ENCODE measurements at places on chromosomes 11 and 22. TPM values are rescaled to one million over a fixed set of nuclear protein-coding genes. Genes with fewer than 3 reads are reported as not detected.
A peak's percentile ranks its signal among the peaks of the same experiment; 100 is the strongest.

CNTF gene
- polyA plus RNA-seq, result 0.96 TPM

FAM76B gene
- polyA plus RNA-seq, result 17.4 TPM

SLC22A6 gene
- polyA plus RNA-seq, result not detected

TUB gene
- 0.40 TPM for polyA plus RNA-seq

GRM5 gene
- not detected for polyA plus RNA-seq

RAG1 gene
- polyA plus RNA-seq, result 1.2 TPM

NNMT gene
- 0.58 TPM for polyA plus RNA-seq

ARAP1 gene
- 32.8 TPM for polyA plus RNA-seq

APOL6 gene
- 2.6 TPM for polyA plus RNA-seq

SCO2 gene
- polyA plus RNA-seq, result 4.3 TPM

GALR3 gene
- polyA plus RNA-seq, result not detected

DRD2 gene
- polyA plus RNA-seq, result 0.26 TPM

GRCh38 chr22:24088816-24089215 is 77.7 kb downstream of the CABIN1 start:
- DNase-seq, result no peak
- no peak overlapping the region for H3K4me3 ChIP-seq
- H3K36me3 ChIP-seq, result peaks cover 39% of the 10 kb centered on the region
- H3K27me3 ChIP-seq, result no peaks in the 10 kb centered on the region
- no peaks in the 10 kb centered on the region for H3K4me1 ChIP-seq
- H3K27ac ChIP-seq, result no peak overlapping the region

DNA sequence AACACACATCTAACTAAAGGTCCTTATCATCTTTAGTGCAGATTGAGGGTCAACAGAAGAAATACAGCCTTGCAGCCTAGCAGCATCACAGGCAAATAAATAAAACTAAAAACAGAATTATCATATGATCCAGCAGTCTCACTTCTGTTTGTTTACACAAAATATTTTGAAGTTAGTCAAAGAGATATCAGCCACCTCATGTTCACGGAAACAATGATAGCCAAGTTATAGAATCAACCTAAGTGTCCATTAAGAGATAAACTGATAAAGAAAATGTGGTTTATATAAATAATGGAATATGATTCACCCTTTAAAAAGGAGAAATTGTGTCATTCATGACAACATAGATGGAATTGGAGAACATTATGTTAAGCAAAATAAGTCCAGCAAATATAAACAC is 738.1 kb upstream of the CCDC90B start:
- H3K4me3 ChIP-seq, result no peak overlapping the region
- no peaks in the 10 kb centered on the region for H3K27me3 ChIP-seq
- no peak overlapping the region for H3K27ac ChIP-seq
- DNase-seq, result no peak
- H3K36me3 ChIP-seq, result no peaks in the 10 kb centered on the region

DNA sequence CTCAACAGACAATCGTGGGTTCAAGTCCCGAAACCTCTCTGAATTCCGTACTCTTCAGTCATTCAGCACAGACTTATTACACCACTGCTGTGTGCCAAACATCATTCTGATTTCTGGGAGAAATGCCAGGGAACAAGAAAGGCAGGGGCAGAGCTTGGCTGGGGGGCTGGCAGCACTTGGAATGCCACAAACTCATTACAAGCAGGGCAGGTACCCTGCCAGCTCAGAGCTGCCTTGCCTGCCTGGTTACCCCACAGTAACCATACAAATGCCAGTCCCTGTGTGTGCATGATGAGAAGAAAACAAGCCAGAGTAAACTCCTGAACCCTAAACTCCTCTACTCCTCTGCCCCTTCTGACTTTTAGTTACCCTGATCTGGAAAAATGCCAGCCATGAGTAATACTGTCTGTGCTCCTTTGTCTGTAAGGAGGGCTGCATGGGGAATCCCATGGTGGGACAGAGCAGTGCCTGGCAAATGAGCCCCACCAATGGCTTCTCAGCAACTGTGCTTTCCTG is 6.9 kb upstream of the RAD9A start:
- H3K27ac ChIP-seq, result no peak overlapping the region
- no peak overlapping the region for H3K4me3 ChIP-seq
- H3K36me3 ChIP-seq, result no peaks in the 10 kb centered on the region
- no peak for DNase-seq
- no peaks in the 10 kb centered on the region for H3K27me3 ChIP-seq
- H3K4me1 ChIP-seq, result peaks cover 18% of the 10 kb centered on the region

- no peak for DNase-seq
- H3K27ac ChIP-seq, result no peak overlapping the region
- peaks cover 1% of the 10 kb centered on the region for H3K36me3 ChIP-seq
These were observed 383.0 kb upstream of the NARS2 start for GRCh38 chr11:78957476-78958245.

GRCh38 chr11:103528046-103528445 is 418.8 kb downstream of the DYNC2H1 start:
- DNase-seq, result no peak
- no peak overlapping the region for H3K4me3 ChIP-seq
- H3K36me3 ChIP-seq, result no peaks in the 10 kb centered on the region
- H3K27me3 ChIP-seq, result no peaks in the 10 kb centered on the region

- peaks cover 13% of the 10 kb centered on the region for H3K36me3 ChIP-seq
- peak overlapping the region; percentile 80 for H3K27ac ChIP-seq
- no peaks in the 10 kb centered on the region for H3K27me3 ChIP-seq
- no peak for DNase-seq
These were observed 761 bp upstream of the NXF1 start for GRCh38 chr11:62805961-62806441.

GRCh38 chr11:85021058-85021457 is 606.1 kb downstream of the DLG2 start:
- H3K4me1 ChIP-seq, result no peaks in the 10 kb centered on the region
- H3K36me3 ChIP-seq, result no peaks in the 10 kb centered on the region
- no peak overlapping the region for H3K27ac ChIP-seq
- DNase-seq, result no peak

GRCh38 chr11:89540826-89541225 is 49.7 kb upstream of the NOX4 start:
- no peak overlapping the region for H3K27ac ChIP-seq
- DNase-seq, result no peak
- no peaks in the 10 kb centered on the region for H3K27me3 ChIP-seq
- H3K36me3 ChIP-seq, result no peaks in the 10 kb centered on the region

- H3K4me1 ChIP-seq, result peaks cover 10% of the 10 kb centered on the region
- H3K4me3 ChIP-seq, result no peak overlapping the region
- H3K36me3 ChIP-seq, result no peaks in the 10 kb centered on the region
- no peaks in the 10 kb centered on the region for H3K27me3 ChIP-seq
- H3K27ac ChIP-seq, result no peak overlapping the region
These were observed 18.6 kb downstream of the KIF18A start for GRCh38 chr11:28089378-28089777.

GRCh38 chr11:43419460-43419859 is 60.7 kb downstream of the TTC17 start:
- H3K4me3 ChIP-seq, result no peak overlapping the region
- no peaks in the 10 kb centered on the region for H3K36me3 ChIP-seq
- no peaks in the 10 kb centered on the region for H3K4me1 ChIP-seq
- no peak overlapping the region for H3K27ac ChIP-seq

GRCh38 chr11:6608726-6609501 is 3.1 kb downstream of the TAF10 start:
- H3K4me1 ChIP-seq, result peaks cover 45% of the 10 kb centered on the region
- DNase-seq, result no peak
- peaks cover 39% of the 10 kb centered on the region for H3K36me3 ChIP-seq
- no peak overlapping the region for H3K4me3 ChIP-seq

- no peak overlapping the region for H3K27ac ChIP-seq
- no peaks in the 10 kb centered on the region for H3K27me3 ChIP-seq
- DNase-seq, result no peak
- peak overlapping the region; percentile 65 for H3K4me3 ChIP-seq
- H3K36me3 ChIP-seq, result no peaks in the 10 kb centered on the region
These were observed 40.2 kb upstream of the CELSR1 start for GRCh38 chr22:46577368-46578249.

GRCh38 chr11:113296447-113297205 is 17.8 kb upstream of the TTC12 start:
- H3K27me3 ChIP-seq, result no peaks in the 10 kb centered on the region
- DNase-seq, result no peak
- H3K36me3 ChIP-seq, result no peaks in the 10 kb centered on the region

DNA sequence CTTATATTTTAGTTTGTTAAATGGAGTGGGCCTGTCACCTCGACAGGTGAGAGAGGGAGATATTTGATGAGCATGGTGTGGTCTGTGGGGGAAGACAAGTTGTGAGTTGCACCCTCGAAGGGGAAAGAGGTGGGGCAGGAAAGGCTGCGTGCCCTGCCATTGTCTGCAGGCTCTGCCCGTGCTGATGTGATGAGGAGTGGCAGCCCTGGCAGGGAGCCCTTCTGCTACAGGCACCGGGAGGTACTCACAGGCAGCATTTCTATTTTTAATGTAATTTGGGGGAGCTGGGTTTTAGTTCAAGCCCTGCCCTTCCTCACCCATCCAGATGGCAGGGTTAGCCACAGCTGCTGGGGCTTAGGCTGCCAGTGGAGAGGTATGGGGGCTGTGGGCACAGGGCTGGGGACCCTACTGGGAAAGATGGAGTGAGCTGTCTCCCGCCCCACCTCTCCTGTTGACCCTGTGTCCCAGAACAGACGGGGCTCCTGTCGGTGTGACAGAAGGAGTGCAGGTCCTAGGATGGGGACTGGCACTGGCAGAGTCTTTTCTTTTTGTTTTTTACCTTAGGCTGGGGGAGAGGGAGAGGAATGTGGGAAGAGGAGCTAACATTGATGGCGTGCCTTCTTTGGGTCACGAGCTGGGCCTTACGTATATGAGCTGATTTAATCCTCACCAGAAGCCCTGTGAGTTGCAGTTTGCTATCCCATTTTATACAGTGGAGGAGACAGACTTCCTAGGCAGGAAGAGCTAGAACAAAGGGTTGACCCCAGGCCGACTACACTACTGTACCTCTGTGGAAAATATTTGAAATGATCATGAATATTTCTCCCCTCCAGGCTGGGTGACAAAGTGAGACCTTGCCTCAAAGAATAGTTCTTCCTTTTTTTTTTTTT is 51.6 kb downstream of the CEP164 start:
- DNase-seq, result no peak
- H3K4me3 ChIP-seq, result no peak overlapping the region
- peaks cover 21% of the 10 kb centered on the region for H3K4me1 ChIP-seq
- peaks cover 36% of the 10 kb centered on the region for H3K36me3 ChIP-seq
- H3K27ac ChIP-seq, result no peak overlapping the region

GRCh38 chr11:114213622-114214021 is 82.6 kb upstream of the NNMT start:
- H3K27me3 ChIP-seq, result peaks cover 17% of the 10 kb centered on the region
- no peak for DNase-seq
- no peak overlapping the region for H3K4me3 ChIP-seq
- no peaks in the 10 kb centered on the region for H3K36me3 ChIP-seq
- no peaks in the 10 kb centered on the region for H3K4me1 ChIP-seq
- no peak overlapping the region for H3K27ac ChIP-seq

DNA sequence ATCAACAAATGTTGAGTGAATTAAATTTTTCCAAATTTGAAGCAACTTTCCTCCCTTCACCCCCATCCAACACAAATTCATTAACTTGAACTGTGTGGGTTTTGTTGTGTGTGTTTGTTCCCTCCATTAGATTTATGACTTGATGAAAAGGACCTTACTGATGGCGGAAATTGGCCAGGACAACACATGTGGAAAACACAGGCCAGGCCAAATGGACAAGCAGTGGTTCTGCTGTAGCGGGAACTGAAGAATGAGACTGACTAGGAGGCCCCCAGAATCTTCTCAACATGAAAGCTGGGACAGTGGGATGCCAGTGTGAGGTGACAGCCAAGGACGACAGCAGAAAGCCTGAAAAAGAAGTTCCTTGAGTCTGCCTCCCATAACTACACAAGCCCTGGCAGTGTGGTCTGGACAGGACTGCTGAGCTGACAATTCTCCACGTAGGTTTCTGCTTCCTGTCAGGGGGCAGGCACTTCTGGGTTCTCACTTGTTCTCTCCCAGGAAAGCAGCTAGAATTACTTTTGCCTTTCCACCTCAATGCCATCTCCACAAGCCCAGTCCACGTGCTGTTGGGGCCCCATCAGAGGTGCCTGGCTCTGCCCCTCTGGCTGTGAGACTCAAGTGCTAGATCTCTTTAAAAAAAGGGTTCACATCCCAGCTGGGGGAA is 94.3 kb downstream of the ETS1 start:
- peaks cover 49% of the 10 kb centered on the region for H3K4me1 ChIP-seq
- peaks cover 46% of the 10 kb centered on the region for H3K36me3 ChIP-seq
- H3K27me3 ChIP-seq, result no peaks in the 10 kb centered on the region
- H3K4me3 ChIP-seq, result no peak overlapping the region
- no peak for DNase-seq
- peak overlapping the region; percentile 34 for H3K27ac ChIP-seq

GRCh38 chr11:68796801-68797200 is 44.9 kb downstream of the CPT1A start:
- H3K27ac ChIP-seq, result no peak overlapping the region
- DNase-seq, result no peak
- H3K4me1 ChIP-seq, result no peaks in the 10 kb centered on the region
- H3K4me3 ChIP-seq, result no peak overlapping the region
- H3K36me3 ChIP-seq, result no peaks in the 10 kb centered on the region

DNA sequence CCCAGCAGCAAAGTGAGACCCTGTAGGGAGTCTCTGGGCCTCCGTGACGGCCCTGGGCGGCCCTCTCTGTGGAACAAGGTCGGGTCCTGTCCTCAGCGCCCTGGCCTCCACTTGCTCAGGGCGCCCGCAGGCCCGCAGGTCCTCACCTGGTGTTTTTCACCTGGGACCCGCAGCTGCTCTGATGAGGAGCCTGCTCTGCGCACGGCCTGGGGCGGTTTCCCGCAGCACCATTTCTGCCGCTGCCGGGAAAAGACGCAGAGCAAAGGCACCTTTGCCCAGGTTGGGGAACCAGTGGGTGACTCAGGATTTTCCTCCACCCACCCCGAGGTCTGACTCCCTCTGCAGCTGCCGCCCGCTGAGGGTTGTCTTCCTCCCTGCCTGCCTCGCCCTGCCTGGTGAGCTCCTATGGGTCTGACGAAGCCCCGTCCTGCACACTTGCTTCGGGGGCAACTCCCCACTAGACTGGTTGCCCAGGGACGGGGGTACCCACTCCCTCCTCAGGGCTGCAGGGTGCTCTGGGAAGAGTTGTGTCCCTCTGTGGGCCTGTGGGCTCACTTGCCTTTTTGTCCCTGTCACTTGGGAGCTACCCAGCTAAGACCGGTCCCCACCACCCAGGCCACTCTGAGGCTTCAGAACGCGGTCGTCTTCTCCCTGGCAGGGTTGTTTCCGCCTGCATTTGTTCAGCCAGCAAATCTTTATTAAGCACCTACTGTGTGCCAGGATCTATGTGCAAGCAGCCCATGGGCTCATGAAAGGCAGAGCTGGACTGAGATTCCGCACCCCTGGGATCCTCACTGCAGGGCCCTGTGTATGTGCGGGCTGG is 89.5 kb downstream of the KCNQ1 start:
- no peak overlapping the region for H3K4me3 ChIP-seq
- H3K36me3 ChIP-seq, result no peaks in the 10 kb centered on the region
- H3K27ac ChIP-seq, result peak overlapping the region; percentile 58
- DNase-seq, result peak; percentile 30

GRCh38 chr11:65884716-65885092 is 3.6 kb downstream of the FIBP start:
- H3K27me3 ChIP-seq, result no peaks in the 10 kb centered on the region
- no peak overlapping the region for H3K4me3 ChIP-seq
- DNase-seq, result no peak

- no peaks in the 10 kb centered on the region for H3K4me1 ChIP-seq
- DNase-seq, result peak; percentile 1
- no peak overlapping the region for H3K4me3 ChIP-seq
- H3K36me3 ChIP-seq, result no peaks in the 10 kb centered on the region
These were observed 171.9 kb downstream of the SHANK2 start for GRCh38 chr11:71080239-71081097.

- H3K4me3 ChIP-seq, result no peak overlapping the region
- H3K27me3 ChIP-seq, result no peaks in the 10 kb centered on the region
- no peaks in the 10 kb centered on the region for H3K4me1 ChIP-seq
These were observed 5.5 kb downstream of the H19 start for GRCh38 chr11:1992111-1992510.

- no peak for DNase-seq
- no peaks in the 10 kb centered on the region for H3K27me3 ChIP-seq
- peaks cover 31% of the 10 kb centered on the region for H3K36me3 ChIP-seq
These were observed 26.3 kb downstream of the FAM118A start for GRCh38 chr22:45335854-45336522.
